Stimulated activated CD8-positive, alpha-beta memory T cell treated with anti-CD3 and anti-CD28 coated beads, Interleukin-12 subunit alpha, Interleukin-12 subunit beta, amount 100 ng/mL, for 4 hours (primary cell): ENCODE measurements at places on chromosomes 6 and 20.

GRCh38 chr20:40186826-40187225 is 502.2 kb downstream of the MAFB start:
- DNase-seq: no peak

GRCh38 chr6:130240232-130240631 is 17.5 kb upstream of the SAMD3 start:
- no peak for DNase-seq

- no peak for DNase-seq
These were observed 38.9 kb downstream of the CD109 start for GRCh38 chr6:73734832-73735453.

GRCh38 chr6:44309631-44310030 is 3.5 kb downstream of the AARS2 start:
- no peak for DNase-seq

DNA sequence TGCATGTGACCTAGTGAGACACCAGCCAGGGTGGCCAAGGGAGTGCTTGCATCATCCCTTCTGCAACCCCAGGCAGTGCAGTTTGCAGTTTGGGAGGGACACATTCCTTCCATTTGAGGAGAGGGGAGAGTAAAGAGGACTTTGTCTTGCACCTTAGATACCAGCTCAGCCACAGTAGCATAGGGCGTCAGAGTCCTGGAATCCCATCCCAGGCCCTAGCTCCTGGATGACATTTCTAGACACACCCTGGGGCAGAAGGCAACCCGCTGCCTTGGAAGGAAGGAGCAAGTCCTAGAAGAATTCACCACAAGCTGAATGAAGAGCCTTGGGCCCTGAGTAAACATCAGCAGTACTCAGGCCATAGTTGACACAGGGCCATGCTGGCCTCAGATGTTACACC is 680.4 kb upstream of the IMPG1 start:
- no peak for DNase-seq

- no peak for DNase-seq
These were observed 12.4 kb downstream of the SLC52A3 start for GRCh38 chr20:755941-756340.

DNA sequence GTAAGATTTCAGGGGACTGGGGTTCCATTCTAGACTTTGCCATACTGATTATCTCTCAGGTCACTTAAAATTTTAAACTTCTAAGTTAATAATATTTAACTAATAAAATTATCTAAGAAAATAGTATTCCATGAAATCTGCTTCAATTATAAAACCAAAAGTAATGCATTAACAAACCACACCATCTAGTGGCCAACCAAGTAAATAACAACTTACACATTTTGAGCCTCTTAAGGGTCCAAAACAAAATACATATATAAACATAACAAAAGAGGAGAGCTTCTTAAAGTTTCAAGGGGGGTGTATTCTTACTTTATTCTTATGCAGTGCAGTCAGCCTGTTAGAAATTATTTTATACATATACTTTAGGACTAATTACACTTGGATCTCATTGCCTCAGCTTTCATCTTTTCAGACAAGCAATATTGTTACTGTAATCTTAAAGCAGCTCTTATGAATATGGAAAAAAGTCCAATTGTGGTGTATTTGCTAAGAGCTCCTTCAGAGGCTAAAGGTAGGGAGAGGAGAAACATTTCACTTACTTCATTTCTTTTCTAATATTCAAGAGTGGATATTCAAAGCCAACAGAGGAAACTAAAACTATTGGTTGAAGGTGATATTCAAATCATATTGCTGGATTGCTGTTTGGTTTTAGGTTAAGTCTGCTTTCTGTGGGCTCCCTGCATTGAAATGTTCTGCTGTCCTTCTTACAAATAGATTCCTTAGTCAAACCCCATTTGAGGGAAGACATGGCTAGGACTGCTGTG is 199.7 kb upstream of the SIM1 start:
- DNase-seq: no peak

GRCh38 chr6:34958734-34959133 is 69.7 kb downstream of the ANKS1A start:
- DNase-seq: no peak

DNA sequence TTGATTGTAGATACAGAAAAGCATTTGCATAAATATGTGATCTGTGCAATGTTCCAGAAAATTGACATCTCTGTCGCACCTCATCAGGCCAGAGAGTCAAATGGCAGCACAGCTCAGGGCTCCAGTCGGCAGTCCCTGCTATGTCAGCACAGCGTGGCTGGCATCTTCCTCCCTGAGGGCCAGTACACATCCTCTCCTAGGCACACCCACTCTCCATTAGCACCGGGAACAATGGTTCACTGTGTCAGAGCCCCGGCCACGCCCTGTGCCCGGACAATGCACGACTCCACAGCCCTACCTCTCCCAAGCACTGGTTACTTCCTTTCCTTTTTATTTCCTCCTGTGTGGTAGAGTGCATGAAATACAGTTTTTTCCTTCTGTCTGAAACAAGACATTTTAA is 114.9 kb downstream of the FOXC1 start:
- no peak for DNase-seq
